ENCODE measurements at places on chromosomes 1 and 21.
A peak's percentile ranks its signal among the peaks of the same experiment; 100 is the strongest.

DNA sequence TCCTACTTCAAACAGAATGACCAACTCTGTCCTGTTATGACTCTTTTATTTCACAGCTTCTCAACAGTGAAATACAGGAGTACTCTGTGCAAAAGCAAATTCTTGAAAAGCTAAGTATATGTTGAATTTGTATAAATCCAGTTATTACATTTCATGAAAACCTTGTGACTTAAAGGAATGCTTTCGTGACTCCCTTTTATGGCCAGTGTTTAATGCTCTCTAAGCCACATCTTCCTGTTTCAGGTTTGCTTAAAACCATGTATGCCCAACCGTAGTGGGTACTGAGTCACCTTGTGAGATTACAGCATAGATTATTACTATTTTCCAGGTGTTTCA is 40.2 kb upstream of the KIF1B start:
- no peak for DNase-seq

DNA sequence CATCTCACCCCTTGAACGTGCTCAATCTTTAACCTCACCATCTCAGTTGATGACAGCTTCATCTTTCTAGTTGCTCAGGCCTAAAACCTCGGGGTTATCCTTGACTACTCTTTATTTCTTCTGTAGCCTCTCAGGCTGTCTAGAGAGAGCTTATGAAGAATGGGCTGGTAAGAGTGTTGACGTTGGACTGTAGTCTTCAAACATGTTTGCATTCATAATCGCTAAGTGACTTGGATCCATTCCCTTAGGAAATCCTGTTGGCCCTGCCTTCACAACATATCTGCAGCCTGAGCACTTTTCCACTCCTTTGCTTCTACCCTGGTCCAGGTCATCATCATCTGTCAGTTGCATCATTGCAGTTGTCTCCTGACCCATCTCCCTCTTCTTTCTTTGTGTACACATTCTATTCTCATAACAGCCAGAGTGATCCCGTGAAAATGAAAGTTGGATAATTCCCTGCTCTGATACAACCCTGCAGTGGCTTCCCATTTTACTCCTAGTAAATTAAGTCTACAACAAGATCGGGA is 10.5 kb downstream of the UCK2 start:
- DNase-seq = no peak

DNA sequence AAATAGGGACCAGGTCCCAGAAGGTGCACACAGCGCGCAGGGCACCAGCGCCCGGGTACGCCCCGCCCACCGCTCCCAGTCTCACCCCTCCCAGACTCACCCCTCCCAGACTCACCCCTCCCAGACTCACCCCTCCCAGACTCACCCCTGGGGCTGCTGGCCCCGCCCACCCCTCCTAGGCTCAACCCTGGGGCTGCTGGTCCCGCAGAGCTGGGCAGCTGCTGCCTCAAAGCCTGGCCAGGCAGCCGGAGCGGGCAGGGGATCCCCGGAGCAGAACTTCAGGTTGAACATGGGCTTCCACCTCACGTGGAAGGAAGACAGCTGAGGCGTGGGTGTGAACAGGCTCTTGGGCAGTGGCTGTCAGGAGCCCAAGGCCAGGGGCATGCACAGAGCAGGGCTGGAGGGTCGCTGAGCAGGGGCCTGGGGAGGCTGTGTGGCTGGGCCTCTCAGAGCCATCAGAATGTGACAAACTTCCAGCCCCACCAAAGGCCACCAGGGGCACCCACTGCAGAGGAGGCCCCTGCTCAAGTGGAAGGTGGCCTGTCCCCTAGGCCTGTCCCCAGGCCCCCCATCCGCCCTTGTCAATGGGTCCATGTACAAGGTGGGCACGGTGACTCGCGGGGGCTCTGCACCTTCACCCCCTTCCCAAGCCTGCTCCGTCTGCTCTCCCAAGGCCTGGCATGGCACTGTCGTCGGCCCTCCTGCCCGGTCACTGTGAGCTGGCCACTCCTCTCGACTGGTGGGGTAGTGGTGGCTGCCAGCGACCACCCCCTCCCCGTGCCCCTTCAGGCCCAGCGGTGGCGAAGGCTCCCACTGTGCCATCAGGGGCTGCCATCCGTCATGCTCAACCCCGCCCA is 20.4 kb upstream of the SUMO3 start:
- DNase-seq = no peak

DNA sequence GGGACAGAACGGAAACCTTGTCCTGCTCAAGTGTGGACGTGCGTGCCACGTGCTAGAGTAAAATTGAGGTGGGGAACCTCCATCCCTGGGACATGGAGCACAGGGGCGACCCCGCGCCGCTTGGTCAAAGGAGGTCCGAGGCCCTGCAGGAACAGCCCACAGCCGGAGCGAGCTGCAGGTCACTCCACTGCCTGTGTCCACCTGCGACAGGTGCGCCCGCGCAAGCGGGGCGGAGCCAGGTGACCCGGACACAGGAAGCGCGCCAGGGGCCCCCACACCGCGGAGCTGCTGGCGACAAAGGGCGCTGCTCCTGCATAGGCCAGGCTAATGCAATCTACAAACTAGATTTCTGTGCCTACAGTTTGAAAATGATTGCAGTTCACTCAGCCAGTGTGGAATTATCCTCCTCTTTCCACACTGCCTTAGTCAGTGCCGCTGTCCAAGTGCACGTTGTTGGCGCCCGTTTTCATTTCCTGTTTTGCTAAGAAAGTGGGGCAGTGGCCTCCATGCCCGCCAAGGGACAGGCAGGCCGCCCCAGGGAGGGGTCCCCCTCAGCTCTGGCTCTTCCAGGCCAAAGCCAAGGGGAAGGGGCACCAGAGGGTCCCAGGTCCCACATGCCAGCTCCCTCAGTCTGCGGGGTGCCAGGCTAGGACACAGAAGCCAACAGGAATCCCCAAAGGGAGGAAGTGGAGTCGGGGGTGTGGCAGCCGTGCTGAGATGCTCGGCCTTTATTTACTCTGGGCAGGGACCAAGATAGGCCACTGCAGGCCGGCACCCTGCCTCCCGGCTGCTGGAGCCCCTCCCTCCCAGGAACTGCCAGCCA is 4.3 kb upstream of the NADK start:
- peak; percentile 68 for DNase-seq

- DNase-seq = no peak
Observed at GRCh38 chr1:172536256-172536655, 3.3 kb downstream of the SUCO start.

DNA sequence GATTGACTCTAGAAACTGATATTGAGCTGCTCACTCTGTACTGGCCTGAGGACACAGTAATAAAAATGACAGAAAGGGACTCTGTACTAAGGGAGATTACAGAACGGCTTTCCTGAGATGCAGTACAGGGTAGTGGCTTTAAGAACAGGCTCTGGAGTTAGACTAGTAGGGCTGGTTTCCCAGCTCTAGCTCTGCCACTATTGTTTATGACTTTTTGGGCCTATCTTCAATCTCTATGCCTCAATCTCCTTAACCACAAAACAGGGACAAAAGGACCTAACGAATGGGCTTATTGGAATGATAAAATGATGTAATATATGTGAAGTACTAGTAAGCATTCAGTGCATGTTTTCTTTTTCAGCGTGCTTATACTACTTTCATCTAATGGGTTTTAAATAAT is 1.4 kb downstream of the DEPDC1 start:
- DNase-seq = no peak

DNA sequence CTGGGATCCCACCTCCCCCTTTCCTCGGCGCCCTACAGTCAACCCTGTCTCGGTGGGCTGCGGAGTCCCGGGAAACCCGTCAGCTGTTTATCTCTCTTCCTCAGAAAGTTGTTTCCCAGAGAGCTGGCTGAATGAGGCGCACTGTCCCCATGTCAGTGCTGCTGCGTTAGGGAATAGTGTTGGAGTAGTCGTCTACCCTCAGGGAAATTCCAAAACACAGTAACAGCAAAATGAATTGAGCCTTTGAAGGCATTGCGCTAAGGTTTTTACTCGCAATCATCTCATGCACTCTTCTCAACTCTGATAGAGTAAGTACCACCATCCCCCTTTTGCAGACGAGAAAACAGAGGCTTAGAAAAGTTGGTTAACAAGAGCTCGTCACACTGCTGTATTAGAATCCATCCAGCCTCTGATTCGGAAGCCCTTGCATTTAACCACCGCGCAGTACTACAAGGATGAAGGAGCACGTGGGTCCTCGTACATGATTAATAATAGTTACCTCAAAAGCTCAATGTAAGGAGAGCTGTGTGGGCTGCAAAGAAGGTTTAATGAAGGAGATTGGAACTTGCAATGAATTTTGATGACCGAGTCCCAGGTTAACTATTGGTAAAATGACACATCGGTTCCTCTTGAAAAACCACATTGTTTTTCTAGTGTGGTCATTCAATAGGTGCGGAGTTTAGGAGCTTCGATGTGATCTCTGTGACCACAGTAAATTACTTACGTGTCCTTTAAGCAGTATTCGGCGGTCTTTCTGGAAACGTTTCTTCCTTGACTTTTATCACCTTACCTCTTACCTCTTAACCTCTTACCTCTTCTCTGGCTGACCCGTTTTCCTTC is 788 bp upstream of the EDEM3 start:
- DNase-seq = no peak

GRCh38 chr1:161020509-161021164 is at the start of gene F11R:
TSS of gene F11R (minus strand) at chr1:161021152. CDS start at chr1:161021073, 79 bp downstream.
- no peak for DNase-seq

- peak; percentile 63 for DNase-seq
Observed at GRCh38 chr1:220775240-220775853, 11.4 kb upstream of the MTARC1 start.

DNA sequence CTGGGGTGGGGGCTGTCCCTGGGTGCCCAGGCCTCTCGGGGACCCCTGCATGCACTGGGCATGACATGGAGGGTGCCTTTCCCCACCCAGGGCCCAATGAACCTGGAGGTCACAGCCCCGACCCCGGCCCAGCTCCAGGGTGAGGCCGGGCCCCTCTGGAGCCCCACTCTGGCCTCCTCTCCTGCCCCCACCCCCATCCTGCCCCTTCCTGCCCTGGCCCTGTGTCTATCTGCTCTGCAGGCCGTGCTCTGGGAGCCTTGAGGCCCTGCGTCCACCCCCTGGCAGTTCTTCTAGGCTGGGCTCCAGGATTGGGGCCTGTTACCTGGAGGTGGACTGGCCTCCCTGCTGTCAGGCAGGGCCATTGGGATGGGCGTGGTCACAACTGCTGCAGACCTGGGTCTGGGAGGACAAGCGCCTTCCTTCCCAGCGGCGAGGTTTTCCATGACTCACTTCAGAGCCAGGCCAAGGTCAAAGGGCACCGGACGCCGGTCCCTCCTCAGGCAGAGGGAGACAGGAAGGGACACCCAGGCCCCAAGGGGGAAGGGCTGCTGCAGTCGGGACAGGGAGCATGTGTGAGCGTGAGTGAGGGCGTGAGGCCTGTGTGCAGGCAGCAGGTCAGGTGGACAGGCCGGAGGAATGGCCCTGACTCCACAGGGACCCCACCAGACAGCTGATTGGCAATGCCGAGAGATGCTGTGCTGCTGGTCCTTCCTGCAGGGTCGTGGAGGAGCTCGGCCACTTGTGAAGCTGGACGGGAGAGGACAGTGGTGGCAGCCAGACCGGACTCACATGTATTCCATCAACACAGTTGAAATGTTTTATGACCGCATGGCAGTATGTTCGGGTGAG is 31.1 kb upstream of the POFUT2 start:
- DNase-seq = no peak

DNA sequence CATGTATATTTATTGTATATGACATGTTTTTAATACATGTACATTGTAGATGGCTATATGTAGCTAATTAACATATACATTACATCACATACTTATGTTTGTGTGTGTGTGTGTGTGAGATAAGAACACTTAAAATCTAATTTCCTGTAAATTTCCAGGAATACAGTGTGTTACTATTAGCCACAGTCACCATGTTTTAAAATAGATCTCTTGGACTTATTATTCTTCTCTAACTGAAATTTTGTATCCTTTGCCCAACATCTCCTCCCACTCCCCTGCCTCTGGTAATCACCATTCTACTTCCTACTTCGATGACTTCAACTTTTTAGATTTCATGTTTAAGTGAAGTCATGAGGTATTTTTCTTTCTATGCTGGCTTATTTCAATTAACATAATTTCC is 64.8 kb downstream of the FCRL5 start:
- DNase-seq = no peak
